ENCODE measurements at places on chromosomes 3 and 15.

GRCh38 chr15:23877502-23878412 is 190.7 kb upstream of the NDN start:
- H3K4me3 ChIP-seq, result no peak overlapping the region
- H3K4me1 ChIP-seq, result no peaks in the 10 kb centered on the region
- no peak overlapping the region for H3K27ac ChIP-seq

DNA sequence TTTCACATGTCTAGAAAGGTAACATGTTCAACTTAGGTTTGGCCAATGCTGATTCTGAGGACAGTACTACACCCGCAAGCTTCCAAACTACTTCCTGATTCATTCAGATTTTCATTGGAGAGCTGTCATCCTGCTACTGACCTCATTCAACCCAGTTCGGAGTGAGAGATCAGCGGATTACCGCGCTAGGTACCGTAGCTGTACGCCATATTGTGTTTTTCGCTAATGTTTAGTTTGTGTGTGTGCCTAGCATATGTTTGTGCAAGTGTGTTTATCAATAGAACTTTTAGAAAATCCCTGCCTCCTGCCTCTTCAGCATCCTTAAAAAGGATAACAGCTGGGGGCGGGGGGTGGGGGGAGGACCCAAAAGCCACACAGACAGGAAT is 1.1 kb downstream of the ZBTB20 start:
- H3K27ac ChIP-seq, result peak overlapping the region; percentile 98
- peaks cover 23% of the 10 kb centered on the region for H3K4me1 ChIP-seq
- H3K27me3 ChIP-seq, result no peaks in the 10 kb centered on the region
- peak; percentile 91 for DNase-seq
- no peaks in the 10 kb centered on the region for H3K36me3 ChIP-seq

DNA sequence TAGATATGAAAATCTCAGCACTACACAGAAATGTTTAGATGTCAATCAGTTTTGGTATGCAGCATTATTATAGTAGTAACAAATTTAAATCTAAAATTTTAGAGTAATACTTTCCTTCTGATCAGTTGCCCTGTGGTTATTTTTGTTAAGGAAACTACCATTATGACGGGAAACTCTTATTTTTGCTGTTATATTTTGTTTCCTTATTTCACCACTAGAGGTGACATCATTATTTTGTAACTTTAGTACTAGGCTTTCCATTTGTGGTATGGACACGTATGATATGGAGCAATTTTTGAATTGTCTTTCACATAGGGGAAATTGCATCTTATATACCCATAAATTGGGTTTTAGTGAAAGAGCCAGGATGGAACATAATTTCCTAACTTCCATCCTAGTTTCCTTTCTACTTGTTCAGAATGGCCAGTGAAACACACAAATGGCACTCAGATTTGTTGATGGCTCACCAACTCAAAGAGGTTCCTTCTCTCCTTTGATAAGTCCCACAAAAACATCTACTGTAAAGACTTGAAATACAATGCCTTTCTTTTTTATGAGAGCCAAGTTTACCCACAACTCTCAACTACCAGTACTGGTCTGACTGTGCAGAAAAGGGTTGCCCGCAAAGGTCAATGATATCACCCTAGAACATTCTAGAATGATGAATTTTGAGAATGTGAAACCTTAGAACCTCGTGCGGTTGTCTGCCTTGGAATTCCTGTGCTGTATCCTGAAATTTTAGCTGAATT is 19.4 kb upstream of the PPP4R2 start:
- H3K36me3 ChIP-seq, result no peaks in the 10 kb centered on the region
- H3K27me3 ChIP-seq, result no peaks in the 10 kb centered on the region
- DNase-seq, result peak; percentile 51
- no peaks in the 10 kb centered on the region for H3K4me1 ChIP-seq
- H3K4me3 ChIP-seq, result no peak overlapping the region

- H3K27me3 ChIP-seq, result peaks cover 26% of the 10 kb centered on the region
- H3K36me3 ChIP-seq, result no peaks in the 10 kb centered on the region
- peak; percentile 75 for DNase-seq
- peak overlapping the region; percentile 82 for H3K4me3 ChIP-seq
- H3K27ac ChIP-seq, result peak overlapping the region; percentile 60
Measured at GRCh38 chr3:115658337-115659181, 35.2 kb downstream of the GAP43 start.

GRCh38 chr3:182509844-182510460 is 283.4 kb upstream of the ATP11B start:
- H3K36me3 ChIP-seq, result no peaks in the 10 kb centered on the region
- no peak overlapping the region for H3K27ac ChIP-seq
- H3K4me3 ChIP-seq, result no peak overlapping the region
- no peaks in the 10 kb centered on the region for H3K4me1 ChIP-seq

All from common myeloid progenitor, CD34-positive (primary cell).